Mammary epithelial cell (primary cell): ENCODE measurements at places on chromosomes 11 and 22. TPM values are rescaled to one million over a fixed set of nuclear protein-coding genes. Genes with fewer than 3 reads are reported as not detected.

- DNase-seq = no peak
These were observed 6.7 kb downstream of the ZC3H7B start for GRCh38 chr22:41308054-41308453.

Gene EMID1
- total RNA-seq = not detected in 2 replicates

Gene MMP13
- total RNA-seq = not detected

- no peak for DNase-seq
These were observed 269.3 kb upstream of the PITPNB start for GRCh38 chr22:28188178-28188879.
